ENCODE measurements at places on chromosomes 7 and 10.

DNA sequence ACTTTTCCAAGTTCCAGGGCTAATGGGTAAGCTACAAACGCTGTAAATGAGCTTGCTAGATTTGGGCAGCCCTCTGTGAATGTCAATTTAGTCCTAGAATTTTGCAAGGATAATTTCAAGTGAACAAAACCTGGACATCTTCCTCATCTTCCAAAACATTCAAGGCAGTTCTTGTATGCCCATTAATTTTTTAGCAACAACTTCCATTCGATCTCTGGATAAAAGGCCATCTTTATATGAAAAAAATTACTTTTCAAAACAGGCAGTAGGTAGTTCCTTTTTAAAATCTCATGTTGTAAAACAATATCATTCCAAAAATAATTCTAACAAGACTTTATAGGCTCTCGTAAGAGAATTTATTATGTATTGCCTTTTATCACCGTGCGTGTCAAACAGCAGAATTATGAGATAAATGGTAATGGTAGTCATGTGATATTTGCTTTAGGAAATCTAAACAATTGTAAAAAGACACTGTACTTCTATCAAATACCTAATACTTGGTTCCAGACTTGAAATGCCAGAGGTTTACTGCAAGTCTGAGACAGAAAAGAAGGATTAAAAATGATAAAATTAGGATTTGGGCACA, 143.7 kb upstream of the NRP1 start:
- no peak for DNase-seq

DNA sequence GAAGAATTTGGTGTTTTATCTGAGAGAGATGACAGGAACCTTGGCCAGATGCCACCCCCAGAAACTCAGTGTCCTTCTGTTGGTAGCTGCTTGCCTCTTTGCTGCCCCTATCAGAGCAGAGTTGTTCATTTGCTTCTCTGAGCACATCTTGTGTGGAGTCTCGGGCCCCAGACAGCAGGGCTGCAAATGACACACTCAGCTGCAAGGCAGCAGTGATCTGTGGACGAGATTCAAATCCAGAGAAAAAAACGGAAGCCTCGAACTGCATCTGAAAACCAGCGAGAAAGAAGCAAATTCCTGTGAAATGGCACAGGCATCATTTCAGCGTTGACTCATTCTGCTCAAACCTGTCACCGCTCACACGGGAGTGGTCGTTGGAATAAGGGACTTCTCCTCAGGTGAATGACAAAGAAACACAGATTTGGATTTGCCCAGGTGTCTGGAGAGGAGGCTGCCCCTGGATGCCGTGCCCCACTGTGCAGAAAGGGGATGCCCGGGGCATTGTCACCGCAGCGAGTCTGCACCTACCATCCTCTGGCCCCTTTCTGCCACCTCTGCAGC, 144.7 kb downstream of the PFKFB3 start:
- DNase-seq: peak; percentile 63

GRCh38 chr7:514651-515598, 4.7 kb downstream of the PDGFA start:
- no peak for DNase-seq

DNA sequence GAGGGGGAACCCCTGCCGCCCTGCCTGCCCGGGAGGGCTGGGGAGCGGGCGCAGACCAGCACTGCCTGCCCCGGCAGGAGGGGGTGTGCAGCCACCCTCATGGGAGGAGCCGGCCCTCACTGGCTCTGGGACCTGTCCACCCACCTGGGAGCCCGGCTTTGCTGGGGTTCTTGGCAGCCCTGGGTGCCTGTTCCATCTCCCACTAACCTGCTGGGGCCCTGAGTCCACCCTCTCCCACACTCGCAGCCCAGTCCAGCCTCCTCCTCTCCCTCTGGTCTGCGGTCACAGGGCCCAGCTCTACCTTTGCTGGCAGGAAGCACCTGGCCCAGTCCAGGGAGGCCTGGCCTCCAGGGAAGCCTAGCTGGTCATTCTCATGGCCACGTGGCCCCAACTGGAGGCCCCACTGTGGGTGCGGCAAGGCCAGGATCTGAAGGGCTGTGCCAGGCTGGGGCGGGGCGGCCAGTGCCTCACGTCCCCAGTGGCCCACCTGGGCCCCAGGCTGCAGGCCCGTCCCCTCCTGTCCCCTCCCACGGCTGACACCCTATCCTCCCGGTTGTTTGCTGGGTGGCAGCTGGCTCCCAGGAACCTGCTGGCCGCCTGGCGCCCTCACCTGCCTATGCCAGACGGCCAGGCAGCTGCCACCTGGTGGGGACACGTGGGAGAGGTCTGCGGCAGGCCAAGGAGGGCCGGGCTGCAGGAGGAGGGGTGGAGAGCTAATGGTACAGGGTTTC, at the start of gene TMEM184A:
TMEM184A (minus strand) TSS at position 393 of the 731 bp plus-strand sequence. CDS start 721 bp downstream, outside the sequence.
- peak; percentile 47 for DNase-seq

DNA sequence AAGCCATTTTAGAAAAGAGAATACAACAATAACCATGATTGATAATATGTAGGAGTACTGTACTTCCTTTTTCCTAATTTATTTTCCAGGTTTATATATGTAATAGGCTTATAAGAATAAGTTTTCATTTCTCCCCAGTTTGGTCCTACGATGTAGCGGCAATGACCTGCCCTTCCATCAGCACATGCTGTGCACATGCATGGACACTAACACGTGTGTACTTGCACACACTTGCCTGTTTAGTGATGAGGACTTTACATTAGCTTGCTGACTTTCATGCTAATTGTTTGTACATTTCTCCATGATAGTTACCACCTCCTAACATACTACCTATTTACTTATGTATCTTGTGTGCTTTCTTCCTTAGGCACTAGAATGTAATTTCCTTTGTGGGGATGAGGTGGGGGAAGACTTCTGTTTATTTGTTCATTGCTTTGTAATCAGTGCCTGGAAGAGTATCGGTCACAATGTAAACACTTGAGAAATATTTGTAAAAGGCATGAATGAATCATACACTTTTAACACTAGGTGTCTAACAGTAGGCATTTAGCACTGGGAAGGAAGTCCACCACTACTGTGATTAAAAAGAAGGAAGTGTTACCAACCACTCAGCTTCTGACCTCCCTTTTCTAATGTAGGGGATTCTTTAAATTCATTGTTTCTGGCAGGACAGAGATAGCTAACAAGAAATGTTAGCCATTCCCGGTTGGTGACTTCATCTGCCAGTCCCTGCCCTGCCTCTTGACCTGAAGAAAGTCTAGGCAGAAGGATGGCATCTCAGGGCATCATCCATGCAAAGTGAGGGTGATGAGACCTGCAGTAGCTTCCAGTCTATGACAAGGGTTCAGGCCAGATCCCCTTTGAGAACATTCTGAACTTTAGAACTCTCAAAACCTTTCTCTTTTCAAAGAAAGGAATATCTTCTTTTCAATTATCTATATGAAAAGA, 120.2 kb upstream of the RAB18 start:
- DNase-seq: no peak

GRCh38 chr7:84248843-84249242, 54.3 kb upstream of the SEMA3A start:
- no peak for DNase-seq

GRCh38 chr7:129561677-129562359, 49.7 kb upstream of the NRF1 start:
- DNase-seq: no peak

DNA sequence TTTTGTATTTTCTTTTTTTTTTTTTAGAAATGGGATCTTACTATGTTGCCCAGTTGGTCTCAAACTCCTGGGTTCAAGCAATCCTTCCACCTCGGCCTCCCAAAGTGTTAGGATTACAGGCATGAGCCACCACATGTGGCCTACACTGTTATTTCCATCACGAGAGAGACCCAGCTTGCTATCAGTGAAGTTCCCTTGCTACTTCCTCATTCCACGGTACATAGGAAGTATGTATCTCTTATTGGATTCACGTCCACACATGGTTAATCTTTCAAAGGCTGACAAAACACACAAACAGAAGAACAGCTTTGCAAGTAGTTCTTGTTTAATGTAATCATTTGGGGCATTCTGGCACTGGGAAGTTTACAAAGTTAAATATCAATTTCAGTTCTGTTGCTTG, 50.9 kb downstream of the DCLRE1A start:
- no peak for DNase-seq

DNA sequence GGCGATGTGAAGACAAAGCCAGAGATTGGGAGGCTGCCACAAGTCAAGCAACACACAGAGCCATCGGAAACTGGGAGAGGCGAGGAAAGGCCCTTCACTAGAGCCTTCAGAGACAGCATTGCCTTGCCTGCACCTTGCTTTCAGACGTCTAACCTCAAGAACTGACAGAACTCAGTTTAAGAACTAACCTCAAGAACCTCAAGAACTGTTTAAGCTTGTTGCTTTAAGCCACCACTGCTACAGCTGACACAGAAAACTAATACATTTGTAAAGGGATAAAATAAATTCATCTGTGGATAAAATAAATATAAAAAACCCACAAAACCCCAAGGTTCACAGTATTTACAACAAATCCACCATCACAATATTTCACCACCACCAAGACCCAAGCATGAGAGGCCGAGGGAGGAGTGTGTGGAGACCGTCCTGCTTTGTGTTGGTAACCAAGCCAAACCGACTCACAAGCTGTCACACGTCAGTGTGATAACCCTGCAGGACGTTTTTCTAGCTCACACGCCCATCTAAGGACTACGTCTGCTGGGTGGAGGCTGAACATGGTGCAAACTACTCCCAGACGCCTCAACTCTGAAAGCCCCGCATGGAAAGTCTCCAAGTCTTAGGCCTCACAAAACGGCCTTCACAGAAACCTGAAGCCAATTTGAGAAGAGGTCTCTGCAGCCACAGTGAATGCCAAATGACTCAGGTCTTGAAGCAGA, 116.8 kb downstream of the ABLIM1 start:
- DNase-seq: peak; percentile 82

DNA sequence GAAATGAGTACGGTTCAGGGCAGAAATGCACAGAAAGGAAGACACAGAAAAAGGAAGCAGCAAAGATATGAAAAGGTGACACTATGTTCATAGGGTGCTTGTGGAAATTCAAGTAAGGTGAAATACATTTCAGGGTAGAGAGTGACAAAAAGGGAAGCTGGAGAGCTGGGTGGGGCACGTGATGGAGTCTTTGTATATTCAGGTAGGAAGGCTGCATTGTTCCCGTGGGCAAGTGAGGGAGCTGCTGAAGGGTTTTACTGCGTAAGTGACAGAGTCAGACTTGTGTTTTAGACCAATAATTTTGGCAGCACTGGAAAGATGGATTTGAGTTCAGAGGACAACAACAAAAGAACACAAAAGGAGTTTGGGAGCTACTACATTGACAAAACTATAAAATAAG, 35.3 kb upstream of the ANK3 start:
- no peak for DNase-seq

GRCh38 chr7:38335128-38335491, 61.7 kb upstream of the TARP start:
- DNase-seq: no peak

GRCh38 chr10:88849234-88849633, 2.4 kb downstream of the ANKRD22 start:
- DNase-seq: no peak

DNA sequence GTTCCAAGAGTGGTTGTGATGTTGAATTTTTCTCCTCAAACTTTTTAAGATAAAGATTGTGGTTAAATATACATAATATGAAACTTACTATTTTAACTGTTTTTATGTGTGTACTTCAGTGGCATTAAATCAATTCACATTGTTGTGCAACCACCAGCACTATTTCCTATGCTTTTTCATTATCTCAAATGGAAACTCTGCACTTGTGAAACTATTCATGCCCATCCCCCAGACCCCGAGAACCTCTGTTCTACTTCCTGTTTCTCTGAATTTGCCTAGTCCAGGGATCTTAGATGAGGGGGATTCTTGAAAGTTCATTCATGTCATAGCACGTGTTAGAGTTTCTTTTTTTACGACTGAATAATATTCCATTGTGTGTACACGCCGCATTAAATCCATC, 67.0 kb downstream of the WDR37 start:
- DNase-seq: no peak

DNA sequence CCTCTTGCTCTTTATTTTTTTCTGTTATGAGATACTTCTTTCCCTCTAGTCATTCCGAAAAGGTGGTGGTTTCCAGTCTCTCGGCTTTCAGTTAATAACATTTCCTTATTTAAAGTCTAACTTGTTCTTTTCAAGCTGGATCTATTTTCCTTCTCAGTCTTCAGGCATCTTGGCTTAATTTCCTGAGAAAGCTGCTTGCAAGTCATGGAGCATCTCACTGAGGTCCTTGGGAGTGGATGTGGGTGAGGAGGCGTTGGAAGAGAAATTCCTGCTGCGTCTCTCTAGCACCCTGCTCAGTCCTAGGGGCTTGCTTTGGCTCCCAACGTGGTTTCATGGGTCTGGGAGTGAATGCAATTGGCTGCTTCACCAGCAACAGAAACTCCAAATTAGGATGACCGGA, 210.2 kb upstream of the MKI67 start:
- no peak for DNase-seq

GRCh38 chr7:123624527-123625183, 23.0 kb downstream of the ASB15 start:
- peak; percentile 55 for DNase-seq

GRCh38 chr10:12800302-12800701, 201.2 kb downstream of the CCDC3 start:
- no peak for DNase-seq

- DNase-seq: no peak
Measured at GRCh38 chr10:88437411-88437810, 145.7 kb downstream of the RNLS start.

- no peak for DNase-seq
Measured at GRCh38 chr10:118259288-118259906, 82.7 kb downstream of the FAM204A start.

DNA sequence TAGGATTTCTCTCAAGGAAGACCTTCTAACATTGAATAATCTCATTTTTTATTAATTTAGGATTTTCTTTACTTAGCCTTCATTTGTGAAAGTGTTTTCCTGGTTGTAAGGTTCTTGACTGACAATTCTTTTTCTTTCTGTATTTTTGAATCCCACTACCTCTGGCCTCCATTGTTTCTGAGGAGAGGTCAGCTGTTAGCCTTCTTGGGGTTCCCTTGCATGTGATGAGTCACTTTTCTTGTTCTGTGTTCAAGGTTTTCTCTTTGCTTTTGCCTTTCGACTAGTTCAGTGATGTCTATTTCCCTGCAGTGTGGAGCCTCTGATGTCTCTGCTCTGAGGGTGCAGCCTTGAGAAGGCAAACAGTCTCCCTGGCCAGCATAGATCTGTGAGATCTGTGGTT, 304.1 kb upstream of the ZNF32 start:
- no peak for DNase-seq

DNA sequence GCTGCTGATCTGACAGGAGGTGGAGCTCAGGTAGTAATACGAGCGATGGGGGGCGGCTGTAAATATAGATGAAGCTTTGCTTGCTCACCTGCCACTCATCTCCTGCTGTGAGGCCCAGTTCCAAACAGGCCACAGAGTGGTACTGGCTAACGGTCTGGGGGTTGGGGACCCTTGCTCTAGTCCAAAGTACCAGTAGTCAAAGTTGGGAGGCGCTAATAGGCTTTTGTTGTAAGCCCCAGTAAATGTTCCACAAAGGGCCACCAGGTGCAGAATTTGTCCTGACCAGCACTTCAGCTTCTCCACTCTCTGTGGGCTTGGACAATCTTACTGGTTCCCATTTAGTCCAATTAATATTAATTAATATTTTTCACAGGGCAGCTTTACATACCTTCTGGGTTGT, 206.6 kb downstream of the ACTR3B start:
- no peak for DNase-seq

GRCh38 chr10:130877126-130877525, 434.4 kb downstream of the TCERG1L start:
- DNase-seq: no peak
